Upper lobe of left lung (tissue), 6 donors: ENCODE measurements at places on chromosomes 5 and 9. TPM values are rescaled to one million over a fixed set of nuclear protein-coding genes. Genes with fewer than 3 reads are reported as not detected.

The SMIM33 gene
- total RNA-seq = not detected

The TIGD6 gene
- total RNA-seq = 4.1 TPM

The ZFYVE16 gene
- 27.7 TPM for total RNA-seq

The STK10 gene
- 50.6 TPM for total RNA-seq

The LIFR gene
- total RNA-seq = 103 TPM

The CCNJL gene
- total RNA-seq = 15.6 TPM

The HRCT1 gene
- 2.1 TPM for total RNA-seq

The OCLN gene
- total RNA-seq = 87.7 TPM

- no peak for DNase-seq
Observed at GRCh38 chr5:83740741-83741140, 20.1 kb upstream of the HAPLN1 start.

- H3K4me1 ChIP-seq = peaks cover 36% of the 10 kb centered on the region
- no peaks in the 10 kb centered on the region for H3K36me3 ChIP-seq
- no peak overlapping the region for H3K4me3 ChIP-seq
Observed at GRCh38 chr5:119365847-119366539, 10.2 kb downstream of the TNFAIP8 start.

- H3K36me3 ChIP-seq = no peaks in the 10 kb centered on the region
- H3K4me3 ChIP-seq = no peak overlapping the region
- DNase-seq = no peak
- peaks cover 4% of the 10 kb centered on the region for H3K4me1 ChIP-seq
Observed at GRCh38 chr9:33785914-33786313, 9.4 kb upstream of the PRSS3 start.

DNA sequence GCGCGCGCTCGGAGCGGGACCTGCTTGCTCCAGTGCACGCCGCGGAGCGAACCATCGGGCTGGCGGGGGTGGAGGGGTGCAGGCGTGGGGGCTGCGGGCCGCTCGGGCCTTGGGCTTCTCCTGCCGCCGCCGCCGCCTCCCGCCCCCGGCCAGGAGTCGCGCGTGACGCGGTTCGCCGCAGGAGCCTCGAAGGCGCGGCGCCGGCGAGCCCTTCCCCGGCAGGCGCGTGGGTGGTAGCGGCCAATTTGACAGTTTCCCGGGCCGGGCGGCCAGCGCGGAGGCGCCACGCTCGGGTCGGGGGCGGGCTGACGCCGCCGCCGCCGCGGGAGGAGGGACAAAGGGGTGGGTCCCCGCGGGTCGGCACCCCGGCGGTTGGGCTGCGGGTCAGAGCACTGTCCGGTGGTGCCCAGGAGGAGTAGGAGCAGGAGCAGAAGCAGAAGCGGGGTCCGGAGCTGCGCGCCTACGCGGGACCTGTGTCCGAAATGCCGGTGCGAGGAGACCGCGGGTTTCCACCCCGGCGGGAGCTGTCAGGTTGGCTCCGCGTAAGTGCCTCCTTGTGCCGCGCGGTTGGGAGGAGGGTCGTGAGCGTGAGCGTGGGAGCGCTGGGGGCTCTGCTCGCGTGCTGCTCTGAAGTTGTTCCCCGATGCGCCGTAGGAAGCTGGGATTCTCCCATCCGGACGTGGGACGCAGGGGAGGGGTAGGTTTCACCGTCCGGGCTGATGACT lies at the start of gene TJP2:
Gene TJP2 (plus strand): TSS at position 387 of the 725 bp plus-strand sequence. CDS start 96 bp downstream, at position 483.
- DNase-seq = peak; percentile 93
- peaks cover 63% of the 10 kb centered on the region for H3K4me1 ChIP-seq
- no peaks in the 10 kb centered on the region for H3K27me3 ChIP-seq
- H3K36me3 ChIP-seq = no peaks in the 10 kb centered on the region

GRCh38 chr9:86099701-86100364 lies 475 bp upstream of the GOLM1 start:
- no peaks in the 10 kb centered on the region for H3K36me3 ChIP-seq
- H3K4me3 ChIP-seq = peak overlapping the region; percentile 84
- DNase-seq = no peak
- H3K27me3 ChIP-seq = no peaks in the 10 kb centered on the region
- peak overlapping the region; percentile 79 for H3K27ac ChIP-seq
- H3K4me1 ChIP-seq = peaks cover 6% of the 10 kb centered on the region

DNA sequence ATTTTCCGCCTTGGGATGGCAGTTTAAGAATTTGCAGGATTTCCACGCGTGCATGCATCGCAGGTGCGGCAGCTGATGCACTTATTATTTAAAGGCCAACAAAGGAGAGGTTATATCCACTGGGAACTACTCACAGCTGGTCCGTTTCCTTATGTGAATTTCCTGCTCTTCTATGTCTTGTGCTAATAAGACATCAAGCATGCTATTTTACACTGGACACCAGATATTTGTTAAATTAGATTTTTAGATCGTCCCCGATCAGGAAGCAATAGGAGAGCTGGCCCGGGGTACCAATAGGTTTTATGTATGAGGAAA lies 476 bp upstream of the DTWD2 start:
- H3K4me3 ChIP-seq = peak overlapping the region; percentile 20
- peak overlapping the region; percentile 90 for H3K27ac ChIP-seq
- peaks cover 13% of the 10 kb centered on the region for H3K4me1 ChIP-seq
- DNase-seq = no peak
- H3K36me3 ChIP-seq = no peaks in the 10 kb centered on the region

DNA sequence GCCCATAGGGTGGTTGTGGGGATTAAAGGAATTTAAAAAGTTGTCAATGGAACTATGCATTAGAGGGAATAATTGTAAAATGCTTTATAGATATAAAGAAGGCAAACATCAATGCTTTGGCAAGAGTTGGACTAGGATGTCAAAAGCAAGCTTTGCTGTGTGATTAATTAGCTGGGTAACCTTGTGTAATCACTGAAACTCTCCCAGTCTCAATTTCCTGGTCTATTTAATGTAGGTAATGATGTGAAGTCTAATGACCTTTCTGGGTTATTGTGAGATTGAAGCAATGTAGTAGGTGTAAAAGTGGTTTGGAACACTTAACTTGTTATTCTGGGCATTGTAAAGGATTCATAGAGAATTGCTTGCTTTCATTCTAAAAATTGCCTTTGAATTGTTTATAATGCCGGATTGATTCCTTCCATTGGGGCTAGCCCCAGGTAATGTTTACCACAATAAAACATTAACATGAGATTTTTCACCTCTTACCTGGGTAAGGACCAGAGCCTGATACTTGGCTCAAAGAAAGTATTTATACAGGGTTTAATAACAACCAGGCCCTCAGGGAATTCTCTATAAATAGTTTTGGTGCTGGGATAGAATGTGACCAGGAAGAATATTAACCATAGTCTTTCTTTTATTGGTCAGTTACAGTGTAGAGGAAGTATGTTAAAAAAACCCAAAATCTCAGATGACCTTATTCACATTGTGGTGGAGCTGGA lies 30.0 kb upstream of the CLINT1 start:
- no peak overlapping the region for H3K4me3 ChIP-seq
- no peaks in the 10 kb centered on the region for H3K4me1 ChIP-seq
- no peak overlapping the region for H3K27ac ChIP-seq
- no peaks in the 10 kb centered on the region for H3K27me3 ChIP-seq
- H3K36me3 ChIP-seq = no peaks in the 10 kb centered on the region
- no peak for DNase-seq

- H3K4me3 ChIP-seq = no peak overlapping the region
- H3K27me3 ChIP-seq = no peaks in the 10 kb centered on the region
- no peaks in the 10 kb centered on the region for H3K4me1 ChIP-seq
- no peak overlapping the region for H3K27ac ChIP-seq
- H3K36me3 ChIP-seq = no peaks in the 10 kb centered on the region
Observed at GRCh38 chr5:117803533-117803932, 1184.8 kb downstream of the DTWD2 start.

DNA sequence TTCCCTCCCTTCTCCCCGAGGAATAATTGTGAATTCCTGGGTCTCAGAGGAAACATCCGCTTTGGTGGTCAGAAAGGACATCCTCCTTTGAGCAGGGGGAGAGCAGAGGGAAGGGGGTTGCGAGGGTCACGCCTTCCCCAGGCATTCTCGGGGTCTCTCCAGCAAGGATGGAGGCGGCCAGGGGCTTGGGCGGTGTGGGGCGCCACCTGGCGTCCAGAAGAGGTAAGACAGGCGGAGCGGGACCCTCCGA lies 129.1 kb downstream of the KCNIP1 start:
- peaks cover 18% of the 10 kb centered on the region for H3K4me1 ChIP-seq
- H3K4me3 ChIP-seq = peak overlapping the region; percentile 12
- H3K27ac ChIP-seq = peak overlapping the region; percentile 18
- peak; percentile 41 for DNase-seq
- H3K36me3 ChIP-seq = no peaks in the 10 kb centered on the region
- no peaks in the 10 kb centered on the region for H3K27me3 ChIP-seq

DNA sequence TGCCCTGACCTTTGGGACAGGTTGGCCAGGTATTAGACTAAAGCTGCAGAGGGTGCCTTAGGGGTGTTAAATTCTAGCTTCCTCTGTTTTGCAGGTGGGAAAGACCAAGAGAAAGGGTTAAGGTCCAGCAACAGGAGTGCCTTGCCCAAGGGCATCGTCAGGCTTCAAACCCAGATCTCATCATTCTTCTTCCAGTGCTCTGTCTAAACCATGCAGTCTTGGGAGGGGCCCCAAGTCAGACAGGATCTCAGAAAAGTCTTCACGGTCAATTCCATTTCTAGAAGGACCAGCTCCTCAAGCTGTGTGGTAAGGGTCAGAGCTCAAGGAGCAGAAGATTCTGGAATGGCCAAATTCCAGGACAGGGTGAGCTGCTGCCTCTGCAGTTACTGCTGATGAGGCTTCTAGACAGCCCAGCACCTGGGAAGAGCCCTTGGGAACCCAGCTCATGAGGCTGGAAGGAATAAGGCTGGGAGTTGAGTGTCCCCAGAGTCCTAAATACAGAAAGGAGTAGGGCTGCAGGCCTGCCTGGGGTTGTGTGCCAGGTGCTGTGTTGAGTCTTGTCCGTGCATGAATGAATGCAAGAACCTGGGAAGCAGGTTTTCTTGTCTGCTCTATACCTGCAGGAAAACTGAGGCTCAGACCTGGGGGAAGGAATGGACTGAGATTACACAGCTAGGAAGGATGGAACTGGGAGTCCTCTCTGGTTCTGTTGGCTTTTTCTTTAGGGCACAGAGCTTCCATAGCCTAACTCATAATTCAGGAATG lies 69.3 kb downstream of the WWC1 start:
- DNase-seq = no peak
- H3K36me3 ChIP-seq = no peaks in the 10 kb centered on the region
- H3K4me1 ChIP-seq = peaks cover 31% of the 10 kb centered on the region
- no peaks in the 10 kb centered on the region for H3K27me3 ChIP-seq
- no peak overlapping the region for H3K4me3 ChIP-seq
- H3K27ac ChIP-seq = no peak overlapping the region

- no peak overlapping the region for H3K27ac ChIP-seq
- no peaks in the 10 kb centered on the region for H3K36me3 ChIP-seq
- DNase-seq = no peak
Observed at GRCh38 chr5:72467461-72467860, 39.7 kb downstream of the ZNF366 start.

- H3K27ac ChIP-seq = peak overlapping the region; percentile 10
- H3K36me3 ChIP-seq = peaks cover 56% of the 10 kb centered on the region
- DNase-seq = peak; percentile 28
- peaks cover 71% of the 10 kb centered on the region for H3K4me1 ChIP-seq
- no peaks in the 10 kb centered on the region for H3K27me3 ChIP-seq
- H3K4me3 ChIP-seq = peak overlapping the region; percentile 8
Observed at GRCh38 chr9:133370685-133371084, 5.2 kb downstream of the SURF4 start.

DNA sequence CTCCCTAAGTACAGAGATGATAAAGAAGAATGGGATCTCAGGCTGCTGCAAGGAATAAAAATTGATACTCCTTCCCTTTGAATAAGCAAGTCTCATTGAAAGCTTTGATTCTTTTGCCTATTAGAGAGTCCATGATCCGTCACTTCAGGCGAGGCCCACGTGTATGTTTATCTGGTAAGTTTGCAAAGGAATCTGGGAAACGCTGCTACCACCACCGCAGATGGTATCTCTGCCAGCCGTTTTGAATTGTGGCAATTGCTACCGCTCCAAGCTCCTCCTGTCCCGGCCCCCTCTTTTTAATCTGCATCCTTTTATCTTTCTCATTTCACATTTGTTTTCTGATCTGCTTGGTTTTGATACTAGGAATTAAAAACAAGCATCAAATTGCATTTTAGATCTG lies 42.9 kb upstream of the GRIA1 start:
- H3K36me3 ChIP-seq = no peaks in the 10 kb centered on the region
- no peaks in the 10 kb centered on the region for H3K27me3 ChIP-seq
- no peaks in the 10 kb centered on the region for H3K4me1 ChIP-seq
- DNase-seq = no peak
- no peak overlapping the region for H3K27ac ChIP-seq

GRCh38 chr9:10612641-10613398 lies at the start of gene PTPRD:
Gene PTPRD (minus strand): TSS chr9:10613002.
- H3K36me3 ChIP-seq = no peaks in the 10 kb centered on the region
- H3K4me1 ChIP-seq = peaks cover 15% of the 10 kb centered on the region
- peak; percentile 88 for DNase-seq

DNA sequence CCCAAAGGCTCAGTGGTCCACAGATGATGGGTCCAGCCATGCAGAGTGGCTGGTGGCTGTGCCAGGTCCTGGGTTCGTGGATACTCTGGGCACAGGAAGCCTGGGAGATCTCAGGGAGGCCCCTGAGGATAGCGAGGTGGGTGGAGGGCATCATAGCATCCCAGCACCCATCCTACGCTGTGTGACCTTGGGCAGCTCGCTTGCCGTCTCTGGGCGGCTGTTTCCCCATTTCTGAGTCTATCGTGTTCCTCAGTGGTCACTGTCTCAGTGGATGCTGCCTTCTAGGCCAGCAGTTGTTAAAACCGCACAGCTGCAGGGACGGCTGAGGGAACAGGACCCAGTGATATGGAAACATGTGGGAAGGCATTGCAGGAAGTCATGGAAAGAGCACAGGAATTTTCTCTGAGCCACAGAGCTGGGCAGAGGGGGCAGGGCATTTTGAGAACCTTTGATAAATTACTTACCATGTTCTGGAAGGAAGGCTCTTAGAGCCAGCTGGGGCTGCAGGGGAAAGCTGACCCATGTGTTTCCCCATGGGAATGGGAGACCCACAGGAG lies 86.4 kb upstream of the COL5A1 start:
- H3K27me3 ChIP-seq = no peaks in the 10 kb centered on the region
- DNase-seq = no peak
- peaks cover 6% of the 10 kb centered on the region for H3K4me1 ChIP-seq
- H3K27ac ChIP-seq = no peak overlapping the region
- no peaks in the 10 kb centered on the region for H3K36me3 ChIP-seq
- no peak overlapping the region for H3K4me3 ChIP-seq

- no peak overlapping the region for H3K27ac ChIP-seq
- H3K4me1 ChIP-seq = peaks cover 54% of the 10 kb centered on the region
- H3K36me3 ChIP-seq = peaks cover 19% of the 10 kb centered on the region
- no peaks in the 10 kb centered on the region for H3K27me3 ChIP-seq
- DNase-seq = no peak
Observed at GRCh38 chr9:38015906-38016305, 53.1 kb downstream of the SHB start.

DNA sequence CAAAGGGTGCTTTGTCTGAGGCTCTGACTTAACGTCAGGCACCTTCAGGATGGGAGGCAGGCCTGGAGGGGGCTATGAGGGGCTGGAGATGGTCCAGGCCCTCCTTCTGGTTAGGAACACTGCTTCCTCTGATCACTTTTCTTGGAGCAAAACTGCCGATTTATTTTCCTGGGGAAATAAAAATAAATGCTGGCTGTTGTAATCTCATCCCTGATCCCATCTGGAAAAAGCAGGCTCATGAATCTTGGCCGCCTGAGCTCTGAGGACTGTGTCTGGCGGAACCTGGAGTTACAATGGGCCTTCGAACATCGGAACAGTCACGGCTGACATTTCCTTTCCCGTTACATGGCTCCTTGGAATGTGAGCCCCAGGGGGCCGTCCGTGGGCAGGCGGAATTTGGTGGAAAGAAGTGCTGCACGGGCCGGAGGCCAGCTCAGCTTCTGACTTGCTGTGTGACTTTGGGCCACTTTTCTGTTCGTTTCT lies 157.8 kb downstream of the RGS3 start:
- no peak overlapping the region for H3K4me3 ChIP-seq
- peaks cover 20% of the 10 kb centered on the region for H3K4me1 ChIP-seq

GRCh38 chr5:71903808-71904207 lies 184.7 kb downstream of the CARTPT start:
- DNase-seq = no peak
- H3K4me3 ChIP-seq = no peak overlapping the region
- H3K36me3 ChIP-seq = no peaks in the 10 kb centered on the region
